ENCODE measurements at places on chromosomes 12 and 14.
A peak's percentile ranks its signal among the peaks of the same experiment; 100 is the strongest.

GRCh38 chr12:123064366-123064765, 83.9 kb downstream of the ARL6IP4 start:
- no peak for DNase-seq

GRCh38 chr14:55913324-55914025, 204.7 kb upstream of the PELI2 start:
- no peak for DNase-seq

- no peak for DNase-seq
Observed at GRCh38 chr12:50006754-50007442, 18.4 kb downstream of the RACGAP1 start.

DNA sequence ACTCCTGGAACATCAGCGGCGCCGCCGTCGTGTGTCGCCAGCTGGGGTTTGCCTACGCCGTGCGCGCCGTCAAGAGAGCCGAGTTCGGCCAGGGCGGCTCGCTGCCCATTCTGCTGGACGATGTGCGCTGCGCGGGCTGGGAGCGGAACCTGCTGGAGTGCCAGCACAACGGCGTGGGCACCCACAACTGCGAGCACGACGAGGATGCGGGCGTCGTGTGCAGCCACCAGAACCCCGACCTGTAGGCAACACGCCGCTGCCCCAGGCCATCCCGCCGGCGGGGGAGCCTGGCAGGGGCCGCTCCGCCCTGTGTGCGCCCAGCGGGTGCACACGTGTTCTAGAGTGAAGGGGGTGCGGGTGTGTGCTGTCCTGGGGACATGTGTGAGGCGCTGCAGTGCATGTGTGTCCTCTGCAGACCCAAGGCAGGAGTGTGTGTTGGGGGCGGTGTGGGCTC, 8.7 kb upstream of the CYP46A1 start:
- no peak for DNase-seq

- DNase-seq = no peak
Observed at GRCh38 chr12:24407884-24408283, 458.4 kb upstream of the SOX5 start.

GRCh38 chr12:53101931-53102781, 1.1 kb upstream of the SOAT2 start:
- peak; percentile 11 for DNase-seq

DNA sequence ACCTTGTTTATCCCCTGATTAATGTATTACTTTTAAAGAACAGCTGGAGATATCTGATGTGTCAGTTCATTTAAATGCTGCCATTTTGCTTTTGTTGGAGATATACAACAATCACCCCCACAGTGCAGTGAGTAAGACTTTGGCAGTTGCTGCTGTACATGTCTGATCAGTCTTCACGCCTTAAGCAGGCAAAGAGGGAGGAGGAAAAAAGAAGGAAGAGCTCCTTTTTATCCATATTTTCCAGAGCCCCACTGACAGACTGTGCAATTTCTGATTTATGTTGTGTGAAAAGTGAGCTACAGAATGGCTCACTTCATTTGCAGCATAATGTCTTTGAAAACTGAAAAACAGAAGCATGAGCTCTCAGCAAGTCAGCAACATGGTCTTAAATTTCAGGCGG, 319.7 kb upstream of the LRIG3 start:
- no peak for DNase-seq

DNA sequence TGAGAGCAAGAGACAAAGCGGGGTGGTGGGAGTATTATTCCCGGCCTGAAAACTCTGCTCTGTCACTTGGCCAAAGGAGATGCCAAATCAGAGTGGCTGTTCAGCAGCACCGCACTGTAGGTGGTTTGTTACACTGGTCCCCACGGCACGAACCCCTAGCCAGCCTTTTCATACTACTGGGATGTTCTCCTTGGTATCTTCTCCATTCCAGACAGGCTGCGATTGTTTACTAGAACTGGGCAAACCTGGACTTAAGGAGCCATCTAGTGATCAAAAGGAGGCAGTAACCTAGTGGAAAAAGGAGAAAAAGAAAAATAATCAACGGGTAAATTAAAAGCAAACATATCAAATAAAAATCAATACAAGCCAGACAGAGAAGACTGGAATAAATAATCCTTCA, 58.9 kb upstream of the TMTC2 start:
- DNase-seq = peak; percentile 19

DNA sequence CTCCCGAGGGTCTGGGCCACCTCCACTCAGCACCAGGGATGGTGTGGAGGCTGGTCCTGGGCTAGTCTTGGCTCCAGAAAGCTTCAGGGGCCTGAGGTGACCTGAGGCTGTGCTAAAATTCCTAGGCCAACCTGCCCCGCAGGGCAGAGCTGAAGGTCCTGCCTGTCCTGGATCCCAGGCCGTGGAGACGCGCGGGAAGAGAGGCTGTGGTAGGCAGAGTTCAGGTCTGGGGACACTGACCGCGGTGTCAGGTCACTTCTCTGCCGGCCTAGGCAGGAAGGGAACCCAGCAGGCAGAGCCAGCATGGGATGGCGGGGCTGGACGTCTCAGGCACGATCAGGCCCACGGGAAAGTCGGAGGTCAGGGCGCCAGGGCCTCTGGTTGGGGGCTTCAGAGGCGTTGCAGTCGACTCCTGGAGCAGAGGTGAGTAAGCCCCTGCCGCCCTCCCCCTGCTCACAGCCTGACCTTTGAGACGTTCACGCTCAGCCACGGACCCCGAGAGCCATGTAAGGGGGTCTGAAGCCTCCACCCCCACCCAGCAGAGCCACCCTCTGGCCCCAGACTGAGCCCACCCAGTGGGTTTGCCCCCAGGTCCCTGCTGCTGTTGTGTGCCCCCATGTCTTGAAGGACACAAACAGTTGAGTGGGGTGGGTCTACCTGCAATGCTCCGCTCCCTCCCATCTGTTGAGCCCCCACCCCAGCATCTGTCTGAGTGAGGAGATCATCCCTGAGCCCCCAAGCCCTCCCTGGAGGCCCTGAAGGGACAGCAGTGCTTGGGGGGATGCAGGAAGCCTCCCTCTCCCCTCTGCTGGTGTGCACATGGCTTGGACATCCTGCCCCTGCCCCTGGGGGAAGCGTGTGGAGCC, 142.7 kb downstream of the KIF26A start:
- no peak for DNase-seq

- DNase-seq = peak; percentile 50
Observed at GRCh38 chr12:78177298-78177697, 346.6 kb downstream of the NAV3 start.

- no peak for DNase-seq
Observed at GRCh38 chr14:56273951-56274350, 155.7 kb downstream of the PELI2 start.

GRCh38 chr12:26700430-26700829, 132.6 kb downstream of the ITPR2 start:
- DNase-seq = no peak

- peak; percentile 59 for DNase-seq
Observed at GRCh38 chr12:63276537-63277365, 125.8 kb upstream of the AVPR1A start.

DNA sequence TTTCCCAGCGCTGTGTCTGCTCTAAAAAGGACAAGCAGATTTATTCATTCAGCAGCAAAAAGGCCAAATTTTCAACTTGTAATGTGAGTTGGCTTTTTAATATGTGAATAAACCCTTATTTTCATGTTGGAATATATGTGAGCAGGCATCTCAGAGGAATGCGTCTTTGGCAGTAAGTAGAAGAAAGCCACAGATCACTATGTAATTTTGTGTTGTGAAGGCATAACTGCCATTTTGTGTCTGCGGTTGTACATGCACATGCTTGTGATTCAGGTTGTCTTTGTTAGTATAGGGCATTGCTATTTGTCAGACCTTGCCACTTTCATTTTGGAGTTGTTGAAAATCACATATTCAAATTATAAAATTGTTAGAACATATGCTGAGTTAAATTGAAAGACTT, 398.8 kb upstream of the RGS6 start:
- no peak for DNase-seq

DNA sequence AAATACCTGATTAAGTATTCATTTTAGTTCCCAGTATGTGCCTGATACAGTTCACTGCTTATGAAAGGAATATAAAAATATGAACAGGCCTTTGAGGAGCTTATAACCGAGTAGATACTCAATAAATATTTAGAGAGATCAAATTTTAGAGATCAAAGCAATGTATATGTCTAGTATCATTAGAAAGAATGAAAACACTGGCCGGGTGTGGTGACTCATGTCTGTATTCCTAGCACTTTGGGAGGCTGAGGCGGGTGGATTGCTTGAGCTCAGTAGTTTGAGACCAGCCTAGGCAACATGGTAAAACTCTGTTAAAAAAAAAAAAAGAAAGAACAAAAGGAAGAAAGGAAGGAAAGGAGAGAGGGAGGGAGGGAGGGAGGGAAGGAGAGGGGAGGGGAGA, 113.2 kb upstream of the EEA1 start:
- no peak for DNase-seq

DNA sequence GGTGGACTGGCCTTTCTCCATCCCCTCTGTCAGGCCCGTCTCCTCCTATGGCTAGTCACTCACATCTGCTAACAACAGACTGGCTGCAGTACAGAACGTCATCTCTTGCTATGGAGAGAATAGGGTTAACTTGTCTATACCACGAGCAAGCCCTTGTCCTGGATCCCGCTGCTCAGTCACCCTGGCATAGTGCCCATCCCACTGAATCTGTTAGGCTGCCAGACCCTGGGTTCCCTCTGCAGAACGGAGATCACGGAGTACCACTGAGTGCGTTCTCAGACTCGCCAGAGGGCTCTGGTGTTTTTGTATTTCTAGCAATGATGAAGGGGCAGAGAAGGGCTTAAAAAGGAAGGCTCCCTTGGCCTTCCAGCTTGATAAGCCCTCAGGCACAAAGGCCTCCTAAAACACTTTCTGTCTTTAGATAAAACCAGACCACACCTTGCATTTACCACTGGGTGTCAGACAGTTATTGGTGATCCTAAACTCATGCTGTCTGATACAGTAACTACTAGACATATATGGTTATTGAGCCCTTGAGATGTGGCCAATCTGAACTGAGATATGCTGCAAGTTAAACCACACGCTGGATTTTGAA, 6.3 kb upstream of the NRIP2 start:
- no peak for DNase-seq

- no peak for DNase-seq
Observed at GRCh38 chr14:77144412-77145115, 3.0 kb upstream of the ZDHHC22 start.

- no peak for DNase-seq
Observed at GRCh38 chr14:75011356-75011994, 8.8 kb downstream of the EIF2B2 start.

DNA sequence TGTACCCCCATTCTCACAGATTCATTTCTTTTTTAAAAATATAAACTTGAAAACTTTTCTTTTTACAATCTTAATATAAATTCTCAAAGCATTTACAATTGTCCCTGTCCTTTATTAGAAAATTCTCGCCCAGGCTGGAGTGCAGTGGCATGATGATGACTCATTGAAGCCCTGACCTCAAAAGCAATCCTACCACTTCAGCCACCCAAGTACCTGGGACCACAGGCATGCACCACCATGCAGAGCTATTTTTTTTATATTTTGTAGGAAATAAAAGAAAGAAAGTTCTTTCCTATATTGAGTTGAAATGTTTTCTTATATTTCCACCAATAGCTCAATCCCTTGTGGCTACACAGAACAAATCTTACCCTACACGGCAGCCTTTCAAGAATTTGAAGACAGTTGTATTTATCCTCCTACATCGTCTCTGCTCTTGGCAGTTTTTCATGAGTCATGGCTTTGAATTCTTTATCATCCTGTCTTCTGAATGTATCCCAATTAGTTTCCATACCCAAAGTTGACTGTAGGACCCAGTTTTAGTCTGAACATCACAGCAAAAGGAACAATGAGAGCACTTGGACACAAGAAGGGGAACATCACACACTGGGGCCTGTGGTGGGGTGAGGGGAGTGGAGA, 52.4 kb downstream of the SYT1 start:
- DNase-seq = no peak

DNA sequence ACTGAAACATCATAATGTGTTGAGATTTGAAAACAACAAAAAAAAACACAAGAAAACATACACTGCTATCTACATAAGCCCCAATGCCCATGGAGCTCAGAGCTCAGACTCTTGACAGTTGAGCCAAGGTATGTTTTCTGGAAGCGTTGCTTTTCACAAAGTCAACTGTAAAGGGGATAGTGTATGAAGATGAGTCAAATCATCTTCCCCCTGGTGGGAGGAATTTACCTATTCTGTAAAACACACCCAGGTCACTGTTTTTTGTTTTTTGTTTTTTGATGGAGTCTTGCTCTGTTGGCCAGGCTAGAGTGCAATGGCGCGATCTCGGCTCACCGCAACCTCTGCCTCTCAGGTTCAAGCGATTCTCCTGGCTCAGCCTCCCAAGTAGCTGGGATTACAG, 361.4 kb upstream of the DIO2 start:
- no peak for DNase-seq

- no peak for DNase-seq
Observed at GRCh38 chr12:108414021-108414420, 74.9 kb upstream of the CMKLR1 start.

GRCh38 chr12:124847113-124848074, 16.3 kb downstream of the SCARB1 start:
- no peak for DNase-seq

- no peak for DNase-seq
Observed at GRCh38 chr14:27223906-27224305, 626.1 kb upstream of the NOVA1 start.

GRCh38 chr14:61718039-61718438, 22.7 kb downstream of the HIF1A start:
- DNase-seq = no peak

DNA sequence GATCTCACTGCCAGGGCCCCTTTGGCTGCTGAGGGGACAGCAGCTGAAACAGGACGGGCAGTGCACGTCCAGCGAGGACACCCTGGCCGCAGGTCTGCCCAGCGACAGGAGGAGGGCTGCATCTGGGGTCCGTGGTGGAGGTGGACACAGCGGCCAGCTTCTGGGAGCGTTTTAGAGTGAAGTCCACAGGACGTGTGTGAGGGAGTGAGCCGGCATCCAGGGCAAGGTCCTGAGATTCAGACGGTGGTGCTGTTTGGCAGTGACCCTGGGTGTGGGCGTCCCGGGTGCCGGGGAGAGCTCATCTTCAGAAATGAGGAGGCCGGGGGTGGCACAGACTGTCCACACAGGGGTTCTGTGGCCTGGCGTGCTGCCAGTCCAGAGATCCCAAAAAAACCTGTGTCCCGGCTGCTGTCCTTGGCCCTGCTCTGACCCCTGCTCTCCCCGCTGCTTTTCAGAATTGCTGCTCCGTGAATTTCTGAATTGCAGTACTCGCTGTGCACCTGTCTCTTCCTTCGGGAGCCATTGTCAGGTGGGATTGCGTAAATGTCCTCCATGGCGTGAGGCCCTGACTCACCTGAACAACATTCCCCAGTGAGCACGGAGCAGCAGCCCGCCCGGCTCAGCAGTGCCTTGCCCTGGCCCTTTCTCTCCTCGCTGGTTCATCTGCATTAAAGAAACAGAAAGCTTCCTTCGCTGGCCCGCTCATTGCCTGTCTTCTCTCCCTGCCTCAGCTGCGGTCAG, 183.5 kb upstream of the C14orf180 start:
- no peak for DNase-seq
